ENCODE measurements at places on chromosomes 5 and 9.

DNA sequence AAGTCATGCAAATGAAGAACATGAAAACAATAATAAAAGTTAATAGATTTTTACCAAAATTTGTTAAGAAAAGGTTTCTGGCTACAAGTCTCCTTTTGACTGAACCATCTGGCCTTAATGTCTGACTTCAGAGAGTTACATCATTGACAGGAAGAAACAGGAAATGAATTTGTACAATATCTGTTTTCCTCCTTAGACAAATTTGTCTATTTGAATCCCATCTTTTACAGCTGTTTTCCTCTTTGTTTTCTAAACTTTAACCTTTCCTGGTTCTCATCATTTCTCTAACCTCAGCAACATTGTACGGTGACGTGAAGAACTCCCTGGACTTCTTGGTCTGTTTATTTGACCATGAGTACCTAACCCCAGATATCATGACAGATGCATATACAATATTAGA, 567.5 kb upstream of the RIOK2 start:
- no peak for DNase-seq

DNA sequence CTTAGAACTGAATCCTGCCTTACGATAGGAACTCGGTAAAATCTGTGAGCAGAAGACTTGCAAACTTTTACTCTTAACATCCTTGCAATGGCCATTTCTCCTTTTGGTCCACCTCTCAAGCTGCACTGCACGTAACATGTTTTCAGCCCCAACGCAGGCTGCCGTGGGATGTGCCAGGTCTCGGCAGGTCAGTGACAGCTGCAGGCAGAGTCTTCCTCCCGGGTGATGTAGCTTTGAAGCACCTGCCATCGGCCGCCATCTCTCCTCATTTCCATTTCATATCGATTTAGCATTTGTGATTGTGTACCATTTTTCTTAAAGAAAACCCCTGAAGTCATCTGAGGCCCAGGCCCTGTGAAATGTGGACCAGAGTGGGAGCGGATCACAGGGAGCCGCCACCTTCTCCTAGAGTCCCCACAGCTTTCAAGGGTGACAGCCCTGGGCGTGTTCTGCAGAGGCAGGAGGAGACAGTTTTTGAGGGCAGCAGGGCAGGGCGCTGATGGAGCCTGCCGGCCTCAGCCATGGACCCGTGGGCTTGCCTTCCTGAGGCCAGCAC, 25.8 kb upstream of the LPCAT1 start:
- DNase-seq = no peak

DNA sequence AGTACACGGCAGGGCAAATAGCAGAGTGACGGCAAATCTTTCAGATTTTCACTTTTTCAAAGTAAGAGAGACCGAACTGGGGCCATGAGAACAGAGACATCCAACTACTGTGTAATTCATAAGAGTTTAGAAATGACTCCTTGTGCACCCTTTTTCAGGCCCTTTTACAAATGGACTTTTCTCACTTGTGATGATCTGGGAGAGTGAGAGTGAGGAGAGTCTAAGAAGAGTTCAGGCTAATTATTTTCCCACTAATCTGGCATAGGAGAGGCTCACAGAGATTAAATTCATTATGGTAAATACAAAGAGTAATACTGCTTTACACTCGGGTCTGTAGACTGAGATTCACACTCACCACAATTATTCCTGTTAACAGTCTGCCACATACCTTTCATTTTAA, 880 bp upstream of the CCNG1 start:
- no peak for DNase-seq

- DNase-seq = no peak
Measured at GRCh38 chr5:93236807-93237421, 344.1 kb downstream of the NR2F1-AS1 start.

GRCh38 chr9:120775859-120776258, 17.4 kb downstream of the FBXW2 start:
- no peak for DNase-seq

- no peak for DNase-seq
Measured at GRCh38 chr9:112332214-112332613, 1.2 kb downstream of the PTBP3 start.

DNA sequence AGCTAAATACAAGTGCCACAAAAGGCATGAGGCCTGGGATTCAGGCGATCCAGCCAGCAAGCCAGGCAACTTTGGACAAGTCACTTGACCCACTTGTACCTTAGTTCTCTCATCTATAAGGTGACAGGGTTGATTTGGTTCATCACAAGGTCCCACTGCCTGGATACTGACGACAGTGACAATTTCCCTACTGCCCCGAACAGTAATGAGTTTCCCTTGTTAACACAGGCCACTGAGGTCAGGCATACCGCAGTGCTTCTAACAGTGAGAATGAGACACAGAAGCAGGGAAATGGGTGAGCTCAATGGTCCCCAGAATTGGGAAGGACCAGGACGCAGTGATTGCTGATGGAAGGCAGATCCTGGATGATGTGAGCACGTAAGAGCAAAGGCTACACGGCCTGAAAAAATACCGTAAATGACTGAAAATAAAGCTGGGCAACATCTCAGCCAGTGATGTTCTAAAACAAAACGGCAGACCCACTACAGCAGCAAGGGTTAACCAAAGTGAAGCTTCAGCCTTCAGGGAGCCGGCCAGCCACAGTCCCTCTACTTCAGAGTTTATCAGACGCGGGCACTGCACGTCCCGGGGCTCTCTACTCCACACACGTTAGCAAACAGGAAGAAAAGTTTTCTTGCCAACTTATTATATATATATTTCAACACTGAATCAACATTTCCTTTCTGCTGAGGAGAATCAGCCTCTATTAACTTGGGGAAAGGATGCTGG, 846 bp downstream of the MGAT1 start:
- no peak for DNase-seq
